DND-41 (cell line): ENCODE measurements at places on chromosomes 7 and 10.

- no peak overlapping the region for H3K27ac ChIP-seq
- no peaks in the 10 kb centered on the region for H3K36me3 ChIP-seq
- H3K4me3 ChIP-seq, result no peak overlapping the region
- DNase-seq, result no peak
- H3K27me3 ChIP-seq, result peaks cover 2% of the 10 kb centered on the region
Measured at GRCh38 chr10:113788604-113789083, 37.2 kb downstream of the PLEKHS1 start.

DNA sequence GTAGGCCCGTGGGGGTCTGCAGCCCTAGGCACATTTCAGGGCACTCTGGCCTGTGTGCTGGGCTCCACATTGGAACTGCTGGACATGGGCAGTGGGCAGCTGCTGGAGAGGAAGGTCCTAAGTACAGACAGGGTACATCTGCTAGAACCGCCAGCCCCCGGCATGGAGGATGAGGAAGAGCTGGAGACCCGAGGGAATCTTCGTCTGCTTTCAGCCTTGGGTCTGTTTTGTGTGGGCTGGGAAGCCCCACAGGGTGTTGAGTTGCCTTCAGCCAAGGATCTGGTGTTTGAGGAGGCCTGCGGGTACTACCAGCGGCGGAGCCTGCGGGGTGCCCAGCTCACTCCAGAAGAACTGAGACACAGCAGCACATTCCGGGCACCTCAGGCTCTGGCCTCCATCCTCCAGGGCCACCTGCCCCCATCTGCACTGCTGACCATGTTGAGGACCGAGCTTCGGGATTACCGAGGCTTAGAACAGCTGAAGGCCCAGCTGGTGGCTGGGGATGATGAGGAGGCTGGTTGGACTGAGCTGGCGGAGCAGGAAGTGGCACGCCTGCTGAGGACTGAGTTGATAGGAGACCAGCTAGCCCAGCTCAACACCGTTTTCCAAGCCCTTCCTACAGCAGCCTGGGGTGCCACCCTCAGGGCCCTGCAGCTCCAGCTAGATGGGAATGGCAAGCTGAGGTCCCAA is 1.4 kb downstream of the HPS6 start:
- DNase-seq, result no peak
- H3K27ac ChIP-seq, result peak overlapping the region; percentile 71; the same call in 1 of the 2 replicates
- peak overlapping the region; percentile 90; the same call in 1 of the 2 replicates for H3K4me3 ChIP-seq
- peaks cover 22% of the 10 kb centered on the region for H3K36me3 ChIP-seq

DNA sequence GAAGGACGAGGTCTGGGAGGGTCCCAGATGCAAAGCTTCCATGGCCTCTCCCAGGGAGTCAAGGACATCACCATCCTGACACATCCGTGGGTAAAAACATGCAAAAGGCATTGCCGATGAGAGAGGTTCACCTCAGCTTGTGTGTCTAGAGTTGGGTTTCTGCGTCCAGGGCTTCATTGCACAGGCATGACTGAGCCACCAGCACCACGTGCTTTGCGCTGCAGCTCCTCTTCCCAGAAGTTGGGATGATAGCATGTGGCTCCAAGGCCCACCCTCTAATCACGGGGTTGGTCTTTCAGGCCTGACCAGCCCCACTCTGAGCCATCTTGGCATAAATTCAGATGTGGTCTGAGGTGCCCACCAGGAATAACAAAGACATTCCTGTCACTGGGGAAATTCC is 7.1 kb upstream of the RASGEF1A start:
- no peak overlapping the region for H3K4me3 ChIP-seq
- no peaks in the 10 kb centered on the region for H3K4me1 ChIP-seq
- H3K27ac ChIP-seq, result no peak overlapping the region

GRCh38 chr10:48905311-48905710 is 34.3 kb downstream of the LRRC18 start:
- H3K4me1 ChIP-seq, result no peaks in the 10 kb centered on the region
- no peak for DNase-seq
- no peak overlapping the region for H3K4me3 ChIP-seq
- H3K36me3 ChIP-seq, result no peaks in the 10 kb centered on the region
- no peak overlapping the region for H3K27ac ChIP-seq

DNA sequence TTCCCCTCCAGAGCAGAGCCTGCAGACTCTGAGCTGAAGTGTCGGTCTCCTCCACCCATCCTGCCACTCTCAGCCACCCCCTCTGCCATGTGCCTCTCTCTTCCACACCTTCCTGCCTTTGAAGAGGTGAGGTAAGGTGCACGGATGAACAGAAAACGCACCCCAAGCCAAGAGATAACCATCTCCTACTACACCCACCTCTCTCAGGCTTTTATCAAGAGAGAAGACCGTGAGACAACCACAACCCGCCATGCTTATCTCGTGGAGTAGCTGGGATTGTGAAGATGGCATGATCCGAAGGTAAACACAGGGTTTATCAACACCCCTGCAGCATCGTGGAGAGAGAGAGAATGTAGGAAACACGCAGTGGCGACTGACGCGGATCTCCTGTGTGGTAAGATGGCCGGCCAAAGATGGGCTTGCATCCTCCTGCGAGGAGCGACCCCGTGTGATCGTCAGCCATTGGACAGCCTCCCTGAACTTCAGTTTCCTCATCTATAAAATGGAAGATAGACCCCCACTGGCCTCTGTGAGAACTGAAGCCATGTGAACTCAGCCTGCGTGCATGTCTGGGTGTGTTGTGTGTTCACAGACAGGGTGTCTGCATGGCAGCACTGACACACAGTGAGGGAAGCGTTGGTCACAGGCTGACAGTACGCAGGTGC is 219.0 kb downstream of the DIP2C start:
- no peaks in the 10 kb centered on the region for H3K36me3 ChIP-seq
- no peak overlapping the region for H3K27ac ChIP-seq
- no peaks in the 10 kb centered on the region for H3K4me1 ChIP-seq
- peaks cover 10% of the 10 kb centered on the region for H3K27me3 ChIP-seq
- H3K4me3 ChIP-seq, result no peak overlapping the region

DNA sequence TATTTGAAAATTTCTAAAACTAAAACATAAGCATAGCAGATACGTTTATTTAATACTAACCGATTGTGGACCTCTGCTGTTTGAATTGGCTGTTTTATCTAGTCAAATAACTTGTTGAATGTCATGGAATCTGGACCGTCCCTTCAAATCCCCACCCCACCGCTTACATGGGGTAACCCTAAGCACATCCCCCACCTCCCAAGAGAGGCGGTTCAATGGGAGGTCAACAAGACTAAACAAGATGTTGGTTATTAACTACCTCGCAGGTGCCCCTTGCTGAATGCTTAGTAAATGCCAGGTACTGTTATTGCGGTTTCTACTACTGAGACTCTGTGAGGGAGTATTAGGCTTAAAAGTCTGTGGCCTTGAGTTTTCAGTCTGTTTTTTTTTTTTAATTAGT is 70.9 kb downstream of the DAGLB start:
- no peak overlapping the region for H3K4me3 ChIP-seq
- peak overlapping the region; percentile 39 for H3K27ac ChIP-seq
- H3K27me3 ChIP-seq, result no peaks in the 10 kb centered on the region
- H3K4me1 ChIP-seq, result peaks cover 52% of the 10 kb centered on the region
- H3K36me3 ChIP-seq, result peaks cover 36% of the 10 kb centered on the region

- H3K27me3 ChIP-seq, result no peaks in the 10 kb centered on the region
- DNase-seq, result no peak
- no peak overlapping the region for H3K27ac ChIP-seq
- H3K4me3 ChIP-seq, result no peak overlapping the region
- peaks cover 21% of the 10 kb centered on the region for H3K36me3 ChIP-seq
- no peaks in the 10 kb centered on the region for H3K4me1 ChIP-seq
Measured at GRCh38 chr10:12081879-12082557, 13.3 kb downstream of the DHTKD1 start.

GRCh38 chr10:1938317-1938716 is 201.0 kb upstream of the ADARB2 start:
- H3K36me3 ChIP-seq, result no peaks in the 10 kb centered on the region
- H3K27ac ChIP-seq, result peak overlapping the region; percentile 98
- no peak overlapping the region for H3K4me3 ChIP-seq

DNA sequence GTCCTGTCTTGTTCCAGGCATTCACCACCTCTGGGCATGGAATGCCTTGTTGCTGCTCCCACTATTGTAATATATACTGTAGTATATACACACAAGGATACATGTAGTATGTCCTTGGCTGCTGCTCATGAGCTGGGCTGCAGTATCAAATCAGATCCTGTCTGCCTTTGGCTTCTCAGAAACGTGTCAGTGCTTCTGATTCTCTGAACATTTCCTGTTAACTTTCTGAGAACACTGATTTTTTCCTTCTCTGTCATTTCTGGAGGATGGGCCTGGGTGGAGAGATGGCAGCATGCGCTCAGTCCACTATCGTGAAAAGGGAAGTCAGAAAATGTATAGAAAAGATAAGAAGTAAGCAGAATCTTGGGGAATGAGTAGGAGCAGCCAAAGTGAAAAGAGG is 12.2 kb downstream of the SFTPA2 start:
- no peak overlapping the region for H3K27ac ChIP-seq
- H3K36me3 ChIP-seq, result no peaks in the 10 kb centered on the region
- peaks cover 27% of the 10 kb centered on the region for H3K27me3 ChIP-seq
- no peaks in the 10 kb centered on the region for H3K4me1 ChIP-seq
- DNase-seq, result no peak
- no peak overlapping the region for H3K4me3 ChIP-seq

- H3K36me3 ChIP-seq, result no peaks in the 10 kb centered on the region
- no peaks in the 10 kb centered on the region for H3K27me3 ChIP-seq
- no peak overlapping the region for H3K27ac ChIP-seq
- no peaks in the 10 kb centered on the region for H3K4me1 ChIP-seq
Measured at GRCh38 chr7:36129048-36129534, 24.0 kb upstream of the EEPD1 start.
